ENCODE measurements at places on chromosomes 6 and 20. TPM values are rescaled to one million over a fixed set of nuclear protein-coding genes. Genes with fewer than 3 reads are reported as not detected.

GRCh38 chr6:36650848-36651478 is 27.6 kb upstream of the CDKN1A start:
- DNase-seq = no peak

GRCh38 chr6:157823528-157824370 is 703 bp downstream of the SNX9 start:
- DNase-seq = peak; percentile 47

DNA sequence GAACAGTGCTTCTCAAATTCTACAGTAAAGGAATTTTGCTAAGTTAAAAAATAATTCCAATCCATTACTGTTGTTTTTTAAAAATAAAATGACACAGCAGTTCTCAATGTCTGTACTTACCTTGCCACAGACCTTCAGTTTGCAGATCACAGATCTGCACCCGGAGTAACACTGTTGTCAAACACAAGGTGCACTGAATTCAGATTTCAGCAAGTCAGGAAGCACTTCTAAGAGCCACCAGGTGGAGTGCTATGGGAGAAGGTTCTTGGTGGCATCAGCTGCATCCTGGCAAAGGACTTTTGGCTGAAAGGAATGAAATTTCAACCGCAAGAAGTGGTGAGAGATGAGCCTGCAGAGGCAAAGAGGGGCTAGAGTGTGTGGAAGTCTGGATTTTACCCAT is 17.4 kb downstream of the RSPH4A start:
- no peak for DNase-seq

GRCh38 chr6:7269816-7270215 is 43.2 kb downstream of the SSR1 start:
- no peak for DNase-seq

DNA sequence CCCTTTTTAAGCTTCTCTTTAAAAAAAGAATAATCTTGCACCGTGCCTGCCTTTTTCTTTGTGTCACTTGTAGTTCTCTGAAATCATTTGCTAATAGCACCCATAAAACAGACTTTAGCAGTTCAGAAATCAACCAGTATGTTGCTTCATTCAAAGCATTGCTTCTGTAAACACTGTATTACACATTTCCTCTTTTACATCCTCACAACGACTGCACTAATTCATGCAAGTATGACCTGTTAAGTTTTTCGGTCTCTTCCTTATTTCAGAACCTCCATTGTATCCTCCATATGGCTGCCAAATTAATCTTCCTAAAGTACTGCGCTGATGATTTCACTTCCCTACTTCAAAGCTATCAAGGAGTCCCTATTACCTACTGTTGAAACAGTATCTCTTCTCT is 142.9 kb upstream of the RNF217 start:
- no peak for DNase-seq

DNA sequence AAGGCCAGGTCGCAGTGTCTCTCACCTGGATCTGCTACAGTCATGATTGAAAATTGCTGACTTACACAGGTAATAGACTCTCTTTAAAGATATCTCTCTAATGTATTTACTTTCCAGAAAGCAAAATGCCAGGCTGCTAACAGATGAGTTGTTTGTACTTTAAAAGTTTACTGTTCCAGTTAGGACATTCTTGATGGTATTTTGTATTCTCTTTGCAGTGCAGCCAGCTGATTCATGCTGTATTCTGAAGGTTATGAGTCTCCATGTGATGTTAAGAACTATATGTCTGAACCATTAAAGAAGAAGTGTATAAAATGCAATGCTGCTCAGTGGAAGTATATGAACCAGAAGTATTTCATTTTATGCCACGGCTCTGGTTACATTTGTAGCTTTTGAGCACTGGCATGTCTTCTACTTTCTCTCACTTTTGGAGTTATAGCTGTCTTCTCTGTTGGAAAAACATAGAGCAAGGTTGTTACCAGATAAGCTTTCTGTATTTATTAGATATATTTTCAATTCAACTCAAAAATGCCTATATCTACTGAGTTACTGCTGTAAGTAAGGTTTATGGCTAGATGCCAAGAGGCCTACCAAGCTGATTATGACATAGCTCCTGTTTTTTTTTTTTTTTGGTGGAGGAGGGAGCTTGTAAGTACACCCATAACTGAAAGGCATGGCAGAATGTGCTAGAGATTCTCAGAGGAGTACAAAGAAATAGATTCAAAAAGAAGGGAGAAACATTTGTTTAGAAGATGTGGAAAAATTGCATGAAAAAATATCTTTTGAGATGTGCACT is 130.5 kb upstream of the MAN1A1 start:
- no peak for DNase-seq

DNA sequence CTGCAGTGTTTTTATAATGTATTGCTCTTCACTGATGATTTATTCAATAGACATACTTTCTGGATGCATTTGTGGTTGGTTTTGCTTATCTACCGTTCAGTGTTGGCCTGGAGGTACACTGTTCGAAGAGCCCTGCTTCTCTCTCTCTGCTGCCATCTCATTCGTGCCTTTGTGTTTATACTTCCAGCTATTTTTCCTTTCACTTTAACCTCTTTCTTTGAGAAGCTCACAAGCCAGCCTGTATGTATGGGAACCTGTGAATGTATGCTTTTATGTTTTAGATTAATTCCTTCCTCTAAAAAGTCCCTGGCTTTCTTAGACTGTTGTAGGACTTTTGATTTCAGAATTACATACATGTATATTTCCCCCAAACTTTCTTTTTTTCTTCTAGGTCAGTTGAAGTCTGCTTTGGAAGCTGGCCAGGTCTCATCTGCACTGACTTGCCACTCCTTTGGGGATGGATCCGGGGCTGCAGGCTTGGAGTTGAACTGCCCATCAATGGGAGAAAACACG is 83.0 kb downstream of the SCAND1 start:
- DNase-seq = peak; percentile 56

GRCh38 chr6:53199156-53199555 is 50.5 kb upstream of the GCM1 start:
- no peak for DNase-seq

DNA sequence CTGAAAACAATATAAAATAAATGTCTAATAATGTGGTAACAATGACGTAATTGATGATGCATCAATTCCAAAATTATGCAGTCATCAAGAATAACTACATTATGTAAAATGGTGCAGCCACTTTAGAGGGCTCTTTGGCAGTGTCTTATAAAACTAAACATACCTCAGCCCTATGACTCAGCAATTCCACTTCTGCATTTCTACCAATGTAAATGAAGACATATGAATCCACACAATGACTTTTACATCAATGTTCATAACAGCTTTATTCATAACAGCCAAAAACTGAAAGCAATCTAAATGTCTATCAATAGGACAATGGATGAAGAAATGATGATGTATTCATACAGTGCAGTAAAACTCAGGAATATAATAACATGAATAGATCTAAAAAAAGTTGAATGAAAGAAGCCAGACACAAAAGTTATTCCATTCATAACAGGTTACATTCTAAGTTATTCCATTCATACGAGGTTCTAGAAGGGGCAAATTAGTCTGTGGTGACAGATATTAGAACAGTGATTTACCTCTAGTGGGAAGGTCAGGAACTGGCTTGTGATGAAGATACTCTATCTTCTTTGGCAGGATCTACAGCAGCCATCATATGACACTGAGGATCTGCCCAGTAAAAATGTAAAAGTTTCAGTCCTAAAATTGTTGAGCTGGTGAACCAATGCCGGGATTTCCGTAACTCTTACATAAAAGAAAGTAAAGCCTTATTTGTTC is 396.1 kb downstream of the PLCB1 start:
- DNase-seq = no peak

DNA sequence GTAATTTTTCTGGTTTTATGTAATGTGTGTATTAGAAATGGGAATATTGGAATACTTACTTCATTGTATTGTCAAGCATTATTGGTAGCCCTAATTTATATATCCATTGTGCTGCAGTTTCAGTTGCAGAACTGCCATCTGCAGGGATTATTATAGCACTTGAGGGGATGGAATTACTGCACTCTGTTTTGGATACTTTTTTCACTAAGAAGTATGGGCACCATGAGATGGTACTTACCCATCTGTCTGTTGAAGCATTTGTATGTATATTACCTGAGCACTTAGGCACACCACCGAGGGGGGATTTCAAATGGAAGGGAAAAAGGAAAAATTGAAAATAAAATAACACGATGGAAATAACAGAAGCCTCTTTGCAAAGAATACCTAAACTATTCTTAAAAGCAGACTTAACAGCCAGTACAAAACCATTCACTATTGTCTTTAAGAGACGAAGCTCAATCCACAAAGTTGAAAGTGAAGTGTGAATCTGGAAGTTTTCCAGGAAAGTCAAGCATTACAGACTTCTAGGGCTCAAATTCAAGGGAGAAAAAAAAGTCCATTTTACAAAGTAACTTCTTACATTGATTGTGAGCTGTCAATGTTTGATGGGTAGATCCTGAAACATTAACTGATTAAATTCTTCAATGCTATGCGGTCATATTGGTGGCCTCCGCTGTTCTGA is 318.7 kb downstream of the SOX4 start:
- no peak for DNase-seq

GRCh38 chr6:127162836-127163235 is 44.4 kb downstream of the RSPO3 start:
- no peak for DNase-seq

- no peak for DNase-seq
Measured at GRCh38 chr20:53381568-53382262, 211.9 kb downstream of the ZNF217 start.

GRCh38 chr6:80519811-80520594 is 413.5 kb downstream of the BCKDHB start:
- no peak for DNase-seq

DNA sequence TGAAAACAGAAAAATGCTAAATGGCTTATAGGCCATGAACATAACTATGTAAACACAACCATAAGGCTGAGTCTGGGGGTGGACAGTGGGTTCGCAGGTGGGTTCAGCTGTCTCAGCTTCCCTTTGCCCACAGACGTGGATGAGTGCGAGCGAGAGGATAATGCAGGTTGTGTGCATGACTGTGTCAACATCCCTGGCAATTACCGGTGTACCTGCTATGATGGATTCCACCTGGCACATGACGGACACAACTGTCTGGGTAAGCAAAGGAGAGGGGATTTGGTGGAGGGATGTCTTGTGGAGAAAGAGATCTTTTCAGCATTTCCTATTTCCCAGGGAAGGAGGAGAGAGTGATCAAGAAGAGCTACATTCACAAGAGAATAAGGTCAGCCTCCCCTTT is 14.7 kb downstream of the SCUBE3 start:
- DNase-seq = no peak

DNA sequence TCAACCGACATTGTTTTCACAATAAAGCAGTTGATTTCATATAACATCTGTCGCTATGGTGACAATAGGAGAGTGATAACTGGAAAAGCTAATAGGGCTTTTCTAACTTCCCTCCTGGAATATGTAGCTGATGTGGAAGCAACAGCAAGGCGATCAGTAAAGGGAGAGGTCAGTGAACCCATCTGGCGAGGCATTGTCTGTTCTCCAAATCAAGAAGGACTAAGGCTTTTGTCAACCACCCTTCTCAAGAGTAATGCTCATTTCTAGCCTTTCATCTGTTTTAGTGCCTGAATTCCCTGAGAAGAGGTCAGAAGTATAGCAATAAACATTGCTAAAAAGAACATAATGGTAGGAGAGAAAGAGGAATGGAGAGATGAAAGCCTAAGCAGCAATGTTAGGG is 201.3 kb downstream of the AKAP7 start:
- no peak for DNase-seq

- DNase-seq = no peak
Measured at GRCh38 chr20:9458138-9458796, 56.1 kb upstream of the LAMP5 start.

DNA sequence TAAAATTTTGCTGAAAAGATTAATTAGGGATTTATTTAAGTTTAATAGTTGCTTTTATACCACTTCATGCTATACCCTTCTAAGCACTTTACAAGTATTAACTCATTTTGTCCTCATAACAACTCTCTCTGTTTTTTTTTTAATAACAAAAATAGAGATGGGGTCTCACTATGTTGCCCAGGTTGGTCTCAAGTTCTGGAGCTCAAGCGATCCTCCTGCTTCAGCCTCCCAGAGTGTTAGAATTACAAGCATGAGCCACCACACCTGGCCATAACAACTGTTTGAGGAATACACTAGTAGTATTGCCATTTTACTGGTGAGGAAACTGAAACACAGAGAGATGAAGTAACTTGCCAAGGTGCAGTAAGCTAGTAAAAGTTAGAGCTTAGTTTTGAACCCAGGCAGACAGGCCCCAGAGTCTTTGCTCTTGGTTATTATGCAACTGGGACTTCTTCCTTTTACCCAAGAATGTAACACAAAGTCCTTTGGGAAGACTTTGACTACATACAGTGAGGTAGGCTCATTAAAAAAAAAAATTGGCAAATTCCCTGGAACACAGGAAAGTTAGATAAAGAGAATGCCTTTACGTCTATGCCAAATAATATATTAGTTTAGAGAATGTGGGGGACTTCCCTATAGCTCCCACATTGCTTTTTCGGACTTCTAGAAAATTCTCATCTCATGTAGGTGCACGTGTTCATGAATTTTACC is 11.4 kb downstream of the ANKS1A start:
- no peak for DNase-seq

DNA sequence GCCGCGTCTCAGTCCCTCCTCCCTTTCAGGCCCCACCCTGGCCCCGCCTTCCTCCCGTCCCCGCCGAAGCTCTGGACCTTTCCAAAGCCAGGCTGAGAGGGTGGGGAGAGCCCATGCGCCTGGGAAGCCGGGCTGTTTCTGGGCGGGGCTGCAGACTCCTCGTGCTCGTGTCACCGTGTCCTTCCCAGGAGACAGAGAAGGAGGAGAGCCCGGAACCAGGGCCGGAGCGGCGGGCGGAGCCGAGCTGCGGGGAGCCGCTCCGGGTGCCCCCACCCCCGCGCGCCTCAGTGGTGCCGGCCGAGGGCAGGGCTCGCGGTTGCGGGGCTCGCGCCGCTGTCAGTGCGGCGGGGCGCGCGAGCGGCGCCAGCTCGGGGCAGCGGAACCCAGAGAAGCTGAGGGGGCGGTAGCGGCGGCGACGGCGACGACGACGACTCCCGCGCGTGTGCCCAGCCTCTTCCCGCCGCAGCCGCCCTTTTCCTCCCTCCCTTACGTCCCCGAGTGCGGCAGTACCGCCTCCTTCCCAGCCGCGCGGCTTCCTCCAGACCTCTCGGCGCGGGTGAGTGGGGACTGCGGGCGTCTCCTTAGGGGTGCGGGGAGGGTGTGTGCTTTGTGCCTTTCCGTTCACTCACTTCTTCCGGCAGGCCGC is at the start of gene RALY:
TSS of gene RALY (plus strand) at position 336 of the 646 bp plus-strand sequence. CDS start 78,164 bp downstream, outside the sequence.
- DNase-seq = peak; percentile 99

Gene DDRGK1
- total RNA-seq = 41.0 TPM

Gene TDRD6
- 0.13 TPM for total RNA-seq

Gene TAAR6
- not detected for total RNA-seq

Gene MAS1
- not detected for total RNA-seq

Gene SIRPA
- 13.6 TPM for total RNA-seq

Gene CRIP3
- total RNA-seq = 63.3 TPM

Gene TFAP2D
- total RNA-seq = not detected
